ENCODE measurements at places on chromosomes 4 and X.

DNA sequence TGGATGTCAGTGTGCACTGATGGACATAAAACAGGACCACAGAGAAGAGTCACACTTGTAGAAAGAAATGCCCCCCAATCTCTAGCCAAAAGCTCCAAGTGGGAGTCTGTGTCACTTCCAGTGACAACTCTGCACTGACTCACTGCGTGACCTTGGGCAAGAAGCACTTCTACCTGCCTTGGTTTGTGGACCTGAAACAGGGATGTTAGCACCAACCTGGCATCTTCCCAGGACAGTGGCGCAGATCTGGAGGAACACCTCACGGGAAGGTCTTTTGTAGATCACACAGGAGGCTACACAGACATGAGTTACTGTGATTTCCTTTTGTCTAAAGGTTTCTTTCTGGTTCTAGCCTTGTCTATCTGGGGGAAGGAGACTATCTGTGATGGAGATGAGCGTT, 80.5 kb upstream of the DHRSX start:
- no peak for DNase-seq

DNA sequence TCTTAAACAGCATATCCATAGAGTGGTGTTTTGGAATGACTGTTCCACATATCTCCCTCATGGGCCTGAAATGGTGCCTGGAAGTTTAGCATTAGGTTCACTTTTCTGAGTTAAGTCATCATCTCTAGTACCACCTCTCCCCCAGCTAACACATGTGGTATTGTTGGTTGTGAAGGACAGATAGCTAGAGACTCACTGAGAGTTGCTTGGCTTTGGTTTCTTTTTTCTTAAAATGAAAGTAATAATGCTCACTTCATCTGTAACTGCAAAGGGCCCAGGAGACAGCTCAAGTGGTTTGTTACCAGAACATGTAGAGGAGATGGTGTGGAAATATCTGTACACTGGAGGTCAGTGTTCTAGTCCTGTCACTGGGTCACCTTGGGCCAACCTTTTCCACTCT, 90.9 kb downstream of the EFNB1 start:
- no peak for DNase-seq

DNA sequence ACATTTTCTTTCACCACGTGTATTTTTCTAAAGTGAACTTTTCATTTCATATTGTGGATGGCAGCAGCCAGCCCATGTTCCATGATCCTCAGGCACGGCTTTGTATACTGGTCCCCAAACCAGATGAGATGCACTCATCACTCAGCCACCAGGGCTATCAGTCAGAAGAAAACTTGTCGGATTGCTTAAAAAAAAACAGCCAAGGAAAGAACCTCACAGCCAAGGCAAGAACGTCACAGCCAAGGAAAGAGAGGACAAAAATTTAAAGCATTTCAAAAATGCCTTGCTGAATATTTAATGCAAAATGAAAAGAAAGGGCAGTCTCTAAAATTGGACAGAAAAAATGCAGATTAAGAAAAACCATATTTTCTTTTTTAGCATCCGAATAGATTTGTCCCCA, 333.3 kb downstream of the PDGFC start:
- peak; percentile 66 for DNase-seq

DNA sequence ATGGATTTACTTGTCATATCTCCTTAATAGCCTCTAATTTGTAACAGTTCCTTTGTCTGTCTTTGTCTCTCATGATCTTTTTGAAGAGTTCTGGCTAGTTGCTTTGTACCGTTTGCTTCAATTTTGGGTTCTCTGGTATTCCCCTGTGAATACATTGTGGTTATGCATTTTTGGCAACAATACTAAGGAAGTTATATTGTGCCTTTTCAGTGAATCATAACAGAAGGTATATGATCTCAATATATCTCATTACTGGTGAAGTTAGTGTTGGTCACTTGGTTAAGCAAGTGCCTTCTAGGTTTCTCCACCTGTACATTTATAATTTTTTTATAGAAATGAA, 48.6 kb downstream of the DCLK2 start:
- DNase-seq, result peak; percentile 88

DNA sequence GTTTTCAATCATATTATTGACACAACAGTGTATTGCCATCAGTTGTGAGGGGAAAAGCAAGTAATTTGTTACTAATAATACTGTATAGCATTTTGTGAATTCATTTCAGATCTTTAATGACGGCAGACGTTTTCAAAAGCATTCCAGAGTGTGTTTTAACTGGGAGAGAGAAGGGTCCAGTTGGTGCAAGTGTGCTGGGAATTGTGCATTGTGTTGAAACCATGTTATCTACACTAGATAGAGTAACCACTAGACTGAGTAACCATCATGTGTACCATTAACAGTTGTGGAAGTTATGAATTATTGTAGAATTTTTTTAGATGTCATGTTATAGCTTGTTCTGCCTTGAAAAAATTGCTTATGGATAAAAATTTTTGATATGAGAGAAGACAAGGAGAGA, 104.5 kb upstream of the VEGFC start:
- DNase-seq, result no peak

DNA sequence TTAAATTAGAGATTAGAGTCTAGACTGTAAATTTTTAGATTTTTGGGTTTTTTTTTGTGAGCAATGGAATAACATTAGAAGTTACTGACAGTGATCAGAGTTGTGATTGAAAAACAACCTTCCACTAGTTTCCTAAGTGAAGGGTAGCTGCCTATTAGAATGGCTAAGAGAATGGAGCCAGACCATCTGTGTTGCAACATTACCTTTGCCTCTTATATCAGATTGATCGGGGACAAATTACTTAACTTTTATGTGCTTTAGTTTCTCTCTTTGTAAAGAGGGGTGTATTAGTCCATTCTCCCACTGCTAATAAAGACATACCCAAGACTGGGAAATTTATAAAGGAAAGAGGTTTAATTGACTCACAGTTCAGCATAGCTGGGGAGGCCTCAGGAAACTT, 12.5 kb upstream of the PI4K2B start:
- no peak for DNase-seq

DNA sequence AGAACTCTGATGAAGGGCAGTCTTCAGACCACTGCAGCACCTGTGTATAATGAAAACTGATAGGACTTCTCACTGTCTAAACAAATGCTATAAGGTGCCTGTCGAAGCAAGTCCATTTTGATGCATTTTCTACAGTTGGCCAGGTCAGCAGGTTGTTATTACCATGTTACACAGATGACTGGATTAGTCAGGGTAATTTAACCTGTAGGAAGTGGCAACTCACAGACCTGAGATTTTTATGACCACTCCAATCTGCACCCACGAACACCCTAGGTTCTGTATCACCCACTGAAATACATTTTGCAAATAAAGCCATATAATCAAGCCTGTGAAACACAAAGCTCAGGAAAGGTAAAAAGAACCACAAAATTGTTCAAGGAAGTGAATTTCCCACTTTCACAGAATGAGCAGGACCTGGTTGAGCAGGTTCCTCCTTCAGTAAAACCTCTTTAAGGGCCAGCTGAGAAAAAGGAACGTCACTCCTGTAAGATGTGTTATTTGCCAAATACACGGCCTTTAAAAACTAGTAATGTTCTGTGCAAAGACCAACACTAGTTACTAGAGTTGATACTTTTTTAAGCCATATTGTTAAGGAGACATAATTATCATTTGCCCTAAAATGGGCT, 12.7 kb downstream of the MAML3 start:
- DNase-seq, result no peak

- DNase-seq, result no peak
These were observed 230.2 kb upstream of the JADE1 start for GRCh38 chr4:128579154-128579853.

DNA sequence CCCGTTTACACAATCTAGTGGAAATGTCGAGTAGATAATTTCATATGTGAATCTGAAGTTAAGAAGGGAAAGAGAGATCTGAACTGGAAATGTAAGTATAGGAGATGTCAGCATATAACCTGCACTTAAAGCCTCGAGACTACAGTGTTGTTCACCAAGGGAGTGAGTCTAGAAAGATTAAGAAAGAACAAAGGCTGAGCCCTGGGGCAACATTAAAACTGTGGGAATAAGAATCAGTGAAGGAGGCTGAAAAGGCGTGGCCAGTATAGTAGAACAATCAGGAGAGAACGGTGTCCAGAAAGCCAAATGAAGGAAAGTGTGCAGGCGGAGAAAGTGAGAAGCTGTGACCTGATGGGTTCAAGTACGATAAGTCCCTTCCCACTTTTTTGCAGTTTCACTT, 118.8 kb upstream of the TENM3 start:
- DNase-seq, result no peak

DNA sequence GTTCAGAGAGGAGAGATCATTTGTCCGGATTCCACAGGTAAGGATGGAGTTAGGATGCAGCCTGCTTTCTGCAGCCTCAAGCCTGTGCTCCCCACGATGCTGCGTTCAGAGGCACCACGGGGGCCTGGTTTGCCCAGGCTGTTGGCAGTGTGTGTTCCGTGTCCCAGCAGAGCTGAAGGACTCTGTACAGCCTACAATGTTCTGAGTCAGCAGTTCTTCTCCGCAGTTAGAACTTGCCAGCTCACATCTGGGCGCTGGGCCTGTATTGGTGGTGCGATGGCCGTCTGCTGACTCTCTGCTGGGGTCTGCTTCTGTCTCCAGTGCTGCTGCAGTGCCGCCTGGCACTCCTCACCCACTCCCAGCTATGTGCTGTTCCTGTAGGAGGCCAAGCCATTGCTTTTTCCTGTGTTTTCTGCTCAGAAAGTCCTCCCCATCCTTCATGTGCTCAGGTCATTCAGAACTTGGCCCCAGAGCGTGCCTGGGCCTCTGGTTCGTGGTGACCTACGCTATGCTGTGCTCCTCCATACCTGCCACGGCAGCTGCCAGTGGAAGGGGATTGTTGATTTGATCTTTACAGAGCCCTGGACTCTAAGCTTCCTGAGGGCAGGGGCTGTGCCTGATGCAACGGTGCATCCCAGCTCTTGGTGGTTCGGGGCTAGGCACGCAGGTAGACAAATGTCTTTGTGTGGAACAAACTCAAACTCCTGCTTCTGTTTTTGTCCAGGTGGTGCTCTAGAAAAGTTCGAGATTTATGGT, 42.6 kb upstream of the TADA2B start:
- DNase-seq, result no peak

DNA sequence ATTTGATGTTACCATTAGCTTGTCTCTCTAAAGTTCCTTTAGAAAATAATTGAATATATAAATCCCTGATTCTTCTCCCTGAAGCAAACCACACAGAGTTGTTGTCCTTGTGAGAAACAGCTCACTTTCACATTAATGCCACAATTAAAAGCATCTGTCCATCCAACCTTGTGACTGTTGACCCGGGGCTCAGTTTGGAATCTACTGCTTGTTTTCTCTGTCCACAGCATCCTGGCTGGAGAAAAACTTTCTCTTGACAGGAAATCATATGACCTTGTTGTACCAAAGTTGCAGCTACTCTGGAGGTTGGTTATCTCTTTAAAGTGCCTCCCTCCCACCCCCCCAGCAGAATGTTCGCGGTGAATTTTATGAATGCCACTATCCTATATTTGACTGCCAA, 3.1 kb downstream of the PRKG2 start:
- no peak for DNase-seq

DNA sequence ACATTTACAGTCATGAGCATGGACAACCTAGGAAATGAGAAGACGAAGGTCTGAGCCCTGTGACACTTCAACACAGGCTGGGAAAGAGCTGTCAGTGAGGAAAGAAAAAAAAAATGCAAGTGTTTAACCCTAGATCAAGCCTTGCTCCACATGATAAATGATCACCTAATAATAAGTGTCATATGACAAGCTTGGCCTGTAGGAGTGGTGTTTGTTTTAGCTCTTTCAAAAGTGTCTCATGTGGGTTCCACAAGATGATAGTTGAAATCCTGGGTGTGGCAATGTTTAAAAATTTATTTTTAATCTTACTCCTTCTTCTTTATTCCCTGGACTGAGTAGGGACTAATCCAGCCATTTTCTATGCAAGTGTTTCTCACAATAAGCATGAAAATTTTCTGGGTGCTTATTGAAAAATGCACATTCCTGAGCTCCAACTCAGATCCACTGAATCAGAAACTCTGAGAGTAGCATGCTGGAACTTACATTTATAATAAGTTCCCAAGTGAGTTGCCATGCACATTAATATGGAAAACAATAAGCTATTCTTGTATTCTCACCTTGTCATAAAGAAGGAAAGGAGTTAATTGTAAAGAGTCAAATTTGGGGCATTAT, 138.3 kb downstream of the AREG start:
- DNase-seq, result peak; percentile 2

GRCh38 chr4:21819086-21819485, 129.5 kb downstream of the KCNIP4 start:
- peak; percentile 35 for DNase-seq

DNA sequence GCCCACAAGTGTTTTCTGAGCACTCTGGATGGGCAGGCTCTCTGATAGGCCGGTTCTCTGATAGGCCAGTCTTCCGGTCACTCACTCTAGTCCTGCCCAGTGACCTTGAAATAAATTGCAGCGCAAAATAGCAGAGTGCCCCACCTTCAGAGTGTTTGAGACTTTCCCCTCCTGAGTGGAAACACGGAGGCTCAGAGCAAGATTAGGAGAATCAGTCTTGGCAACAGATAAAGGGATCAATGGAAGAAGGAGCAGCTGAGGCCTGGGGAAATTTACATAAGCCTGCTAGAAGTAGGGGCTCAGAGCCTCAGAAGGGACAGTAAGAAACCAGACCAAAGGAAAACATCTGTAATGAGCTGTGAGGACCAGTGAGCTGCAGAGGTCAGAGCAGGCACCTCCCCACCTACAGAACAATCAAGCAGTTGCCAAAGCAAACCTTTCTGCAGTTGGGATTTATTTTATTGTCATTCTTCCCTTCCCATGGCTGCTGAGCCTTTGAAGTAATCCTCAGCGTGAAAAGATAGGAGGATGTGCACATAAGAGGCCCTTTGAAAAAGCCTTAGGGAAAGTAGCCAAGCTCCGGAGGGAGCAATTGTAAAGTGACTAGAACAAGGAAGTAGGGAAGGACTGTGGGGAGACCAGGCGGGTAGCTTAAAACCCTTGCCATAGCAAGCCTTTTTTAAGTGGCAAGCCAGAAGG, 89.1 kb upstream of the TSPAN5 start:
- no peak for DNase-seq

DNA sequence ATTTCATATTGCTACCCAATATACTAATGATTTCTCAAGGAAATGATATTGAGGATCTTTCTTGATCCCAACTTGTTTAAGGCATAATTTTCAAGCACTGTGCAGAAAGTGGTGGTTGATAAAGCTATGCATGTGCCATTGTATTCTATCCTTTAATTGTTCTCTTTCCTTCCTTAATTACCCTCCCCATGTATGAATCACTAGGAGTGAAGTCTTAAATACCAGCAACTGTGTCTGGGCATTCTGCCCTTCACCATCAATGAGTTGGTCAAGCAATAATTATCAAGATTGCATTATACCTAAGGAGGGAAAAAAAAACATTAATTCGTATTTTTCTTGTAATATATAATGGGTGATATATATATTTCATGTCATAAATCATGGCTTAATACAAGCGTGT, 111.8 kb upstream of the FRMPD4 start:
- DNase-seq, result no peak

GRCh38 chr4:40552536-40552935, 77.1 kb downstream of the RBM47 start:
- no peak for DNase-seq

GRCh38 chr4:113790478-113790877, 28.9 kb upstream of the CAMK2D start:
- DNase-seq, result no peak

All from fibroblast of skin of right quadriceps (primary cell).